ENCODE measurements at places on chromosomes 16 and 17. TPM values are rescaled to one million over a fixed set of nuclear protein-coding genes. Genes with fewer than 3 reads are reported as not detected.
A peak's percentile ranks its signal among the peaks of the same experiment; 100 is the strongest.

TNK1 gene
- polyA plus RNA-seq: 11.9 TPM

RHBDF1 gene
- 28.6 TPM for polyA plus RNA-seq

CPHXL2 gene
- not detected for polyA plus RNA-seq

IKZF3 gene
- 1.5 TPM for polyA plus RNA-seq

GRCh38 chr16:66750279-66751052 lies 943 bp downstream of the DYNC1LI2 start:
- H3K36me3 ChIP-seq: peaks cover 12% of the 10 kb centered on the region
- H3K4me1 ChIP-seq: peaks cover 7% of the 10 kb centered on the region
- H3K27ac ChIP-seq: no peak overlapping the region
- peak overlapping the region; percentile 80 for H3K4me3 ChIP-seq
- DNase-seq: peak; percentile 16

- peaks cover 24% of the 10 kb centered on the region for H3K4me1 ChIP-seq
- H3K27ac ChIP-seq: no peak overlapping the region
- peak; percentile 35 for DNase-seq
- no peaks in the 10 kb centered on the region for H3K36me3 ChIP-seq
These were observed 8.5 kb upstream of the HOXB9 start for GRCh38 chr17:48634493-48635208.

DNA sequence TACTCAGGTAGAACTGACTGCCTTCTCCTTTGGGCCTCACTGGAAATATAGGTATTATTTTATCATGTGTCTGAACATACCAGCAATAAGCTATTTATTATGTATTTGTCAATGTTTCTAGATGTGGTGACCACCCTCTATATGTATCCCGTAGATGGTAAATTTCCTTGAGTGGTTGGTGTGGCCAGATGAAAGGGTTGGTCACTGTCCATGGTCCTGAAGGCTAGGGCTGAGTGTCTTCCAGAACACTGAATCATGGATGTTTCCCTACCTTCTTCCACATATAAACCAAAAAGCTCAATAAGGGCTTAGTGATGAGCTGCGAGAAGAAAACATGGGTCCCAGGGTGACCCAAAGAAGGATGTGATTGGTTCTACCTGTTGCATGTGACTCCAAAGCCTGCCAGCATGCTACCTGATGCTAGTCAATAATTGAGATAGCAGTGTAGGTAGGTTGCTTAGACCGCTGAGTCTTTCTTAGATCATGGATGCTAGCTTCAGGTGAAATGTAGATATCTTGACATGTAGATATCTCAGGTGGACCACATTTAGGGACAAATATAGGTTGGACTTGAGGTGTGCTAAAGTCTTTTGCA lies 150.3 kb downstream of the ASIC2 start:
- H3K27ac ChIP-seq: no peak overlapping the region
- H3K4me3 ChIP-seq: no peak overlapping the region
- DNase-seq: peak; percentile 50
- H3K36me3 ChIP-seq: no peaks in the 10 kb centered on the region
- H3K4me1 ChIP-seq: no peaks in the 10 kb centered on the region

- H3K36me3 ChIP-seq: no peaks in the 10 kb centered on the region
- no peaks in the 10 kb centered on the region for H3K27me3 ChIP-seq
- no peak for DNase-seq
- peaks cover 6% of the 10 kb centered on the region for H3K4me1 ChIP-seq
- no peak overlapping the region for H3K27ac ChIP-seq
- no peak overlapping the region for H3K4me3 ChIP-seq
These were observed 23.2 kb upstream of the PHB1 start for GRCh38 chr17:49437696-49438435.

- H3K4me3 ChIP-seq: no peak overlapping the region
- no peak overlapping the region for H3K27ac ChIP-seq
- peak; percentile 56 for DNase-seq
- no peaks in the 10 kb centered on the region for H3K27me3 ChIP-seq
These were observed 184.8 kb upstream of the CIBAR2 start for GRCh38 chr16:85296859-85297660.

GRCh38 chr17:61805399-61805798 lies 57.9 kb downstream of the BRIP1 start:
- H3K27me3 ChIP-seq: no peaks in the 10 kb centered on the region
- H3K4me1 ChIP-seq: no peaks in the 10 kb centered on the region
- DNase-seq: no peak
- H3K36me3 ChIP-seq: no peaks in the 10 kb centered on the region
- H3K4me3 ChIP-seq: no peak overlapping the region

- H3K4me1 ChIP-seq: no peaks in the 10 kb centered on the region
- DNase-seq: peak; percentile 22
- no peak overlapping the region for H3K27ac ChIP-seq
- no peak overlapping the region for H3K4me3 ChIP-seq
- no peaks in the 10 kb centered on the region for H3K36me3 ChIP-seq
- no peaks in the 10 kb centered on the region for H3K27me3 ChIP-seq
These were observed 186.5 kb downstream of the STX8 start for GRCh38 chr17:9389111-9389527.

- H3K27ac ChIP-seq: no peak overlapping the region
- H3K27me3 ChIP-seq: no peaks in the 10 kb centered on the region
- H3K4me1 ChIP-seq: no peaks in the 10 kb centered on the region
- no peaks in the 10 kb centered on the region for H3K36me3 ChIP-seq
- H3K4me3 ChIP-seq: no peak overlapping the region
These were observed 5.3 kb downstream of the GPRC5B start for GRCh38 chr16:19879241-19879792.

GRCh38 chr17:16987830-16988601 lies 16.1 kb upstream of the TNFRSF13B start:
- H3K27ac ChIP-seq: no peak overlapping the region
- no peaks in the 10 kb centered on the region for H3K4me1 ChIP-seq

GRCh38 chr17:31294231-31294630 lies 2.8 kb downstream of the OMG start:
- no peak overlapping the region for H3K4me3 ChIP-seq
- H3K27ac ChIP-seq: no peak overlapping the region
- no peak for DNase-seq
- no peaks in the 10 kb centered on the region for H3K27me3 ChIP-seq

GRCh38 chr17:41656249-41657023 lies 32.1 kb upstream of the KRT17 start:
- no peak overlapping the region for H3K4me3 ChIP-seq
- DNase-seq: no peak
- no peaks in the 10 kb centered on the region for H3K36me3 ChIP-seq

DNA sequence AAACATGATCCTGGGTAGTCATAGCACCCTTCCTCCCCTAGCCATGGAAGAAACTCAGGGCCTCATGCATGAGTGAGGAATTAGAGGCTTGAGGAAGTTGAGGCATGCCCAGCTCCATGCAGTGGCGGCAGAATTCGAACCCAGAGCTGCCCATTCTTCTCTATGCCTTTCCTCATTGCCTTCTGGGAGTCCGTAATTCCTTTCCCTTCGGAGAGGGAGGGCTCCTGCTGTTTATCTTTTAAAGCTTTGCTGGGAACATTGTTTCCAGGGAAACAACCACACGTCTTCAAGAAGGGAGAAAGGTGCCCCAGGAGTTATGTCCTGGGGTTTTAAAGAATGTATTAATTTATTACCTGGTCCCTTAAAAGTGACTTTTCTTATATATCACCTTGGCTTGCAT lies 8.5 kb downstream of the CRISPLD2 start:
- no peak overlapping the region for H3K4me3 ChIP-seq
- no peak for DNase-seq
- H3K27ac ChIP-seq: no peak overlapping the region
- H3K27me3 ChIP-seq: no peaks in the 10 kb centered on the region
- no peaks in the 10 kb centered on the region for H3K4me1 ChIP-seq

DNA sequence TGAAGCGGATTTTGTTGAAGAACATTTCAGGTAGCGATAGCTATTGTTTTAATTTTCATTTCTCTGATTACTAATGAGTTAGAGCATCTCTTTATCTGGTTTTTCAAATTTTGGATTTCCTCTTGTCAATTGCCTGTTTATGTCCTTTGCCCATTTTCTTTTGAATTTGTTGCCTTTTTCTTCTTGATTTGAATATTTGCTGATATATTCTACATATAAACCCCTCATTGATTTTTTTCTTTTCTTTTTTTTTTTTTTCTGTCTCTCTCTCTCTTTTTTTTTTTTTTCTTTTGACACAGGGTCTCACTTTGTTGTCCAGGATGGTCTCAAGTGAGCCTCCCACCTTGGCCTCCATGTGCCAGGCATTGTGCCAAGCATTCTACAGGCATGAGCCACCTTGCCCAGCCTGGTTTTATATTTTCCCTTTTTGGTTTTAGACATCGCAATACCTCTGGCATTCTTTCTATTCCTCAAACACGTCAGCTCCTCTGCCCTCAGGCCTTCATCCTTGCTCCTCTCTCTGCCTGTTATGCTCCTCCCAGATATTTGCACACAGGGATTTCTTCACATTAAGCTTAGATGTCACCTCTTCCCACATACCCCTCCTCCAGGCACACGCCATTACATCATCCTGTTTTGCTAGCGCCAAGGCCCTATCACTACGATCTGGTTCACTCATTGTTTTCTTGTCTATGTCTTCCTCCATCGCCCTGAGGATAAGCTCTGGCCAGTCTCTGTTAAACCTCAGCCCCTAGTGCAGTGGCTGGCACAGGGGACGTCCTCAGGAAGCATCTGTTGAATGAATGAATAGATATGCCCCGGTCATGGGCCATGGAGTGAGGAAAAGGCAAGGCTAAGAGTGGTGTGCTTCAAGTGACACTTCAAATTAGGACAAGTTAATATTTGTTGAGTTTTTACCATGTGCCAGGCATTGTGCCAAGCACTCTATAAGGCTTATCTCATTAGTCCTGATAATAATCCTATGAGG lies 8.6 kb downstream of the SARM1 start:
- H3K4me3 ChIP-seq: no peak overlapping the region
- no peak overlapping the region for H3K27ac ChIP-seq
- DNase-seq: no peak
- H3K27me3 ChIP-seq: peaks cover 2% of the 10 kb centered on the region

GRCh38 chr17:20986767-20987510 lies 55.9 kb downstream of the USP22 start:
- no peak overlapping the region for H3K27ac ChIP-seq
- H3K36me3 ChIP-seq: no peaks in the 10 kb centered on the region
- no peaks in the 10 kb centered on the region for H3K4me1 ChIP-seq
- H3K4me3 ChIP-seq: no peak overlapping the region
- no peak for DNase-seq

GRCh38 chr17:3675886-3676285 lies 7.3 kb downstream of the EMC6 start:
- no peaks in the 10 kb centered on the region for H3K27me3 ChIP-seq
- no peak overlapping the region for H3K4me3 ChIP-seq
- no peak overlapping the region for H3K27ac ChIP-seq
- H3K36me3 ChIP-seq: no peaks in the 10 kb centered on the region
- H3K4me1 ChIP-seq: no peaks in the 10 kb centered on the region

GRCh38 chr17:77083531-77083930 lies 57.2 kb upstream of the SEC14L1 start:
- peaks cover 2% of the 10 kb centered on the region for H3K27me3 ChIP-seq
- no peak for DNase-seq
- no peaks in the 10 kb centered on the region for H3K36me3 ChIP-seq
- H3K4me3 ChIP-seq: no peak overlapping the region

DNA sequence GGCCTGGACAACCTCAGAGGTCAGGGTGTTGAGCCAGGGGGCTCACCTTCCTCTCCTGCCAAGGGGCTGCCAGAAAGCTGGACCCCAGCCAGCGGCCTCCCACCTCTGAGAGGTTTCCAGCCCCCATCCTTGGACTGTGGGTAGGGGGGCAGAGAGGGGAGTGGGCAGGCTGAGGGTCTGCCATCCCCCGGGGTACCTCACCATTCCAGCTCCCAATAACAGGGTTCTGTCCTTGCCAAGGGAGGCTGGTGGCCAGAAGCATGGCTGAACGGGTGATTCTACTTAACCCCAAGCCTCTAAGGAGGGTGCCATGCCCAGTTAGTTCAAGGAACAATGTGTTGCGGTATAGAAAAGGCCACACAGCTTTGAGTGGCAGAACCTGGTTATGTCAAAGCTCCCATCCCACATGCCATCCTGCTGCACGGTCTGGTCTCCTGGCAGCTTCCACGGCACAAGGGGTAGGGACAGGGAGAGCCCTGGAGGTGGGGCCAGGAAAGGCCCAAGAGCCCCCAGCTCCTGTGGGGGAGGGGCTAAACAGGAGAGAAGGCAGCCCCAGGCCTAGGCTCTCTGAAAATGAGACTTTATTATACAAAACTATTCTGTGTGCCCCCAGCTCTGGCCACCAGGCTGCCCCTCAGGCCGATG lies 19.8 kb downstream of the B9D1 start:
- H3K4me1 ChIP-seq: no peaks in the 10 kb centered on the region
- no peaks in the 10 kb centered on the region for H3K36me3 ChIP-seq
- DNase-seq: no peak
- no peak overlapping the region for H3K4me3 ChIP-seq
- no peak overlapping the region for H3K27ac ChIP-seq
- no peaks in the 10 kb centered on the region for H3K27me3 ChIP-seq

- peaks cover 3% of the 10 kb centered on the region for H3K4me1 ChIP-seq
- no peak overlapping the region for H3K4me3 ChIP-seq
- peaks cover 7% of the 10 kb centered on the region for H3K27me3 ChIP-seq
- H3K27ac ChIP-seq: peak overlapping the region; percentile 80
- DNase-seq: peak; percentile 75
- no peaks in the 10 kb centered on the region for H3K36me3 ChIP-seq
These were observed 13.7 kb downstream of the PPY start for GRCh38 chr17:43928609-43929008.

- H3K27ac ChIP-seq: no peak overlapping the region
- no peak overlapping the region for H3K4me3 ChIP-seq
- no peak for DNase-seq
- no peaks in the 10 kb centered on the region for H3K36me3 ChIP-seq
- H3K4me1 ChIP-seq: no peaks in the 10 kb centered on the region
- H3K27me3 ChIP-seq: peaks cover 3% of the 10 kb centered on the region
These were observed 52.8 kb downstream of the MARCHF10 start for GRCh38 chr17:62755141-62755851.

DNA sequence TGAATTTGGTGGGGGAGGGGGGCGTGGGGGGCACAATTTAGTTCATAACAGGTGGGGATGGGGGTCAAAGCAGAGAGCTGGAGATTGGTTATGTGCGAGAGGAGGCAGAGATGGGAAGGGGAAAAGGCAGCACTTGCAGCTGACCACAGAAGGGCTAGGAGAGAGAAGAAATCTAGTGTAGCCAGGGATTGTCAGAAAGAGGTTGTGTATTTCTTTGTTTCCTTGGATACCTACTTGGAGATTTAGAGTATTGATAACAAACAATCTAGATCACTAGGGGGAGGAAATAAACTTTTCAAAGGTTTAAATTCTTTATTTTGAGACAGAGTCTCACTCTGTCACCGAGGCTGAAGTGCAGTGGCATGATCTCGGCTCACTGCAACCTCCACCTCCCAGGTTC lies 47.1 kb upstream of the YPEL2 start:
- H3K4me1 ChIP-seq: no peaks in the 10 kb centered on the region
- DNase-seq: no peak
- H3K27me3 ChIP-seq: no peaks in the 10 kb centered on the region
- H3K36me3 ChIP-seq: no peaks in the 10 kb centered on the region
- no peak overlapping the region for H3K4me3 ChIP-seq
- no peak overlapping the region for H3K27ac ChIP-seq

DNA sequence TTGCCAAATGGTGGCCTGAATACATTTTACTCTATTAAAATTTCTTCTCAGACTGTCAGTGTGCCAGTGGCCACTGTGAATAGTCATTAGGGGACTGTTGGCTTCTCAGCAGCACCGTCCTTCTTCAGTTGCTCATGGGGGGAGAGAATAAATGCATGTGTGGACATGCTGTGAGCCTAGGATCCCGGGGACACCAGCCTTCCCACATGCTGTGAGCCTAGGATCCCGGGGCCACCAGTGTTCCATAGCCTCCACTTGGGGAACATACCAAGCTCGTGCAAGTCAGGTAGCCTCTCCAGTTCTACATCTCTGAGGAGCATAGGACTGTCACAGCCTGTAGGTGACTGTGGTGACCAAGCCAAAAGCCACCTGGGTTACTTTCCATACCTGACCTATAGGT lies 51.5 kb downstream of the BANP start:
- H3K27me3 ChIP-seq: no peaks in the 10 kb centered on the region
- no peaks in the 10 kb centered on the region for H3K4me1 ChIP-seq
- H3K27ac ChIP-seq: no peak overlapping the region
- no peak for DNase-seq

All from small intestine (tissue), 16 donors.